ENCODE measurements at places on chromosomes 6 and 20.

DNA sequence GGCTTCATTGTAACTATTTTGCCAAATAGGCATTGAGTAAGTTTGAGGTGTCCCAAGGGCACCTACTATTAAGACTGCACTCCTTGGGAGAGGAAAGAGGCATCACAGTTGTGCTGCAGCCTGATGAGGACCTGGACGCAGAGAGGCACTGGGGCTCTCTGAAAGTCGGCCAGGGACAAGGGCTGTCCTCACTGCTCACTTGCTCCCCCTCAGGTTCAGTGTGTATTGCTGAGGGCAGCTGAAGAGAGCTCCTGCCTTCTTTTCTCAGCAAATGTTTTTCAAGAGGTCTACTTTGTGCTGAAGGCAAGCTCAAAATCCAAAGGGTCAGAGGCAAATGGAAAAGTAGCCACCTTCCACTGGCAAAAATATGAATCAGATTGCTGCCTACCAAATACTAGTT lies 331.8 kb downstream of the RIMS1 start:
- no peak for DNase-seq

DNA sequence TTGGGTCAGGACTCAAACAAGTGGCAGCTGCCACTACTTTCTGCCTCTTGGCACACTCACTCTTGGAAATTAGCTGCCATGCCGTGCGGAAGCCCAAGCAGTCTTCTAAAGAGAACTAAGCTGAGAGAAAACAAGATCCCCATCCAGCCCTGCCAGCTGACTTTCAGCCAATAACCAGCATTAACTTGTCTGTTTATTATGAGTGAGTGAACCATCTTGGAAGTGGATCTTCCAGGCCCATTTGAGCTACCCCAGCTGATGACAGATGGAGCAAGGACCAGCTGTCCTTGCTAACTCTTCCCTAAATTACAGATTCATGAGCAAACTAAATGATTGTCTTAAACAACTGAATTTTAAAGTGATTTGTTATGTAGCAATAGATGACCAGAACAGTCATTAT lies 73.9 kb upstream of the RBM24 start:
- DNase-seq: no peak

DNA sequence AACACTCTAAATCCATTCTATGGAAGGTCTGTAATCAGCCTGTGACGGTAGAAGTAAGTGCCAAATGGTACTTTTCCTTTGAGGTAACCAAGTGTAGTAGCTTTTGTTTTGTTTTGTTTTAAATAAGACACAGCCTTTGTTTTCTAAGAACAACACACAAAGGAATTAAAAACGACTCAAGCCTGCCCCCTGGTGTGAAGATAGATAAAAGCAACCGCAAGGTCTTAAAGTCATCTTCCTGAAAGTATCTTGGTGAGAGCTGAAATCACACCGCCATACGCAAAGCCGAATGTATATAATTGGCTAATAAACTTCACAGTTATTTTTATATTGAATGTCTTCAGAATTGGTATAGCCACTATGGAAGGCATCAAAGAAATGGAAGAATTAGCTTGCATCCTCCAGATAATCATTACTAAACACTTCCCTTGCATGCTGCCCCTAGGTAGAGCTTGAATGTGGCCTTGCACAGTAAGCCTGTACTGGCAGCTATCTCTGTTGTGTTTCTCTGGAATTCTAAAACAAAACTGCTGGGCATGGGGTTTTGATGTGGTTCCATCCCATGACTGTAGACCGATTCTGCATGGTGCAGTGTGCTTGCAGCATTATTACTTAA lies 95.6 kb downstream of the LAMP5 start:
- DNase-seq: no peak

DNA sequence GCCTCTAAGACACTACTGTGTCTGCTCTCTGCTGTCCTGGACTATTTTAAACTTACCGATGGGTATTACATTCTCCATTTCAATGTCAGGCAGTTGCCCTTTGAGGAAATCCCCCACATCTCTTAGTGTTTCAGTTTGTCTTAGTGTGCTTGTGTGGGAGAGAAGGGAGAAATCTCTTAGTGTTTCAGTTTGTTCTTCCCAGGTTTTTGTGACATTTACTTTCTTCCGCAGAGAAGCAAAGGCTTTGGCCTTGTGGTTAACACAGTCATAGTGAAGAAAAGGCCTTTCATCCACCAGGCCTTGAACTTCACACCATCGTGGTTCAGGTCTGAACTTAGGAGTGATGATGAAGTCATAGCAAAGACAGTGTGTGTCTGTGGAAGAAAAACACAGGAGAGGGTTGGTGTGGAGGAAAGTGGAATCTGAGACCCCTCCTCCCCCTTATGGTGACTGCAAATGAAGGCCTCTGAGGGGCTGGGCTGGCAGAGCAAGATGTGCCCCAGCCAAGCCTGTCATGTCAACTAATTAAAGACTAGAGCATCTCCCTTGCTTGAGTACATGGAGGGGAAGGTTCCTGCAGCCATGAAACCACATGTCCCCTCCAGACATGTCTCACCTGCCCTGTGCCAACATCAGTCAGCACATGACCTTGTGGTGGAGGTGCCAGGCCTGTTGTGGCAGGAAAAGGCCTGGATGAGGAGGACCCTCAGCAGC lies 23.9 kb downstream of the RAET1L start:
- no peak for DNase-seq

DNA sequence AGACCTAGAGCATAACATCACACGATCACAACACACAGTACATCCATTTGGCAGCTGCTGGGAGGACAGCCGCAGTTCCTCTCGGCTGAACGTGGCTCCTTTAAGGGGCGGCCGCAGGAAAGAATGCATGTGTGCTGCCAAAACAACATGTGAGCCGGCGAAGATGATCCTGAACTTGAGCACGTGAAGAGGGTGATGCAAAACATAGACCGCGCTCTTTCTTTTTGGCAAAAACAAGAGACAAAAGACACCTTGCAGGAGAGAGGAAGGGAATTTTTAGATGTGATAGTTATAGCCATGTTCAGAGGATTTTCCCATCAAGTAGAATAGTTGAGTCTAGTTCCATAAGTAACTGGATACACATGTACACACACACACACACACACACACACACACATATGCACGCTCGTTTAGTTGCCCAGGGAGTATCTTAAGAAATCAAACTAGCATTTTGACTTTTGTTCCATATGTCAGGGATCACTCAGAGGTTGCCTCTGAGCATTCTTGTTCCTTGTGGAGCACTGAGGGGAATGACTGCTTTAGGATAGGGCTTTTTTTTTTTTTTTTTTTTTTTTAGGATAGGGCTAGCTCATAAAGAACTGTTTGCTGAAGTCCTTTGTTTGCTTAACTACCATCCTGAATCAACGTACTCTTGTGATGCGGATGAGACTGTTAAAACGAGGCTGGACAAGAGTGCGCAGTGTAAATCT lies 21.7 kb upstream of the RANBP9 start:
- DNase-seq: no peak

DNA sequence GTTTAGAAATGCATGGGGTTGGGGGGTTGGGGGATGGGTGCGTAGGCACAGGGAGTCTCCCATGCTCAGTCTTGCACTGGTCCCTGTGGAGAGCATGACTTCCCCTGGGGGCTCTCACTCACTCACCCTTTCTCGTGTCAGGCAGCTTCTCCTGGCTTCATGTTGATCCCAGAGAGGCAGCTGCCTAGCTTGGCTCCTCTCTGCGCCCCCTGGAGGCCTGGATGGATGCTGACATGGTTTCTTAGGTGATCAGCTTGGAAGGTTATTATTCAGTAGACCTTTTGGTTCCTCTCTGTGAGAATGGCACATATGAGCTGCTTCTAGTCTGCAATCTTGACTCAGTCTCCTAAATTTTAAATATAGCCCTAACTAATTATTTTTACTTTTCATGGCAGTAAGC lies 109.3 kb upstream of the FAM83B start:
- DNase-seq: no peak

DNA sequence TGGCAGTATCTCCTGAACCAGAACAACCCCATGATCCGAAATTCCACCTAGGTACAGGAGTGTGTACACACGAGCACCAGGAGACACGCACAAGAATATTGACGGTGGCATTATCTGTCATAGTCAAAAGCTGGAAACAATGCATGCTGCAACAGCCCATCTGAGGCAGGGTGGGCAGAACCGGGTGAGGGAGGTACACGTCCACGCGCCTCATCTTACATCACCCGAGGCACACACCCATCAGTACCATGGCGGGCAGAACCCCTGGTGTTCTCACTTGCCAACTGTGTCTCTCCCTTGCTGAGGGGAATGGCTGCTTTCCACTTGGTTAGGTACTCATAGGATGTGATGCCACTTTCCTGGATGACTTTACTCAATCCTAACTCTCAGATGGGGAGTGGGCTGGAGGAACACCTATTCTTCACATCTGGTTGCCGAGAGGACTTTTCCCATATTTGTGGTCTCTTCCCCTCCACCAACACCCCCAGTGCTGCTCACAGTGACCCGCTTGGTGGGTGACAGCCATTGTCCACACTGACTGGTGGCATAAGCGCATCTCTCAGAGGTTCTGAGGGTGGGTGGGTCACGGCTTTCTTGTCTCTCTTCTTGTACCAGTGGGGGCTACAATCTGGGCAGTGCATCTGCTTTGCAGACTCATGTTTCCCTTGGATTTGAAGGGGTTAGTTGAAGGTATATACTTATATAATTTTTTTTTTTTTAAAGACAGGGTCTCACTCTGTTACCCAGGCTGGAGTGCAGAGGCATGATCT lies 13.5 kb downstream of the PPP1R3G start:
- no peak for DNase-seq

DNA sequence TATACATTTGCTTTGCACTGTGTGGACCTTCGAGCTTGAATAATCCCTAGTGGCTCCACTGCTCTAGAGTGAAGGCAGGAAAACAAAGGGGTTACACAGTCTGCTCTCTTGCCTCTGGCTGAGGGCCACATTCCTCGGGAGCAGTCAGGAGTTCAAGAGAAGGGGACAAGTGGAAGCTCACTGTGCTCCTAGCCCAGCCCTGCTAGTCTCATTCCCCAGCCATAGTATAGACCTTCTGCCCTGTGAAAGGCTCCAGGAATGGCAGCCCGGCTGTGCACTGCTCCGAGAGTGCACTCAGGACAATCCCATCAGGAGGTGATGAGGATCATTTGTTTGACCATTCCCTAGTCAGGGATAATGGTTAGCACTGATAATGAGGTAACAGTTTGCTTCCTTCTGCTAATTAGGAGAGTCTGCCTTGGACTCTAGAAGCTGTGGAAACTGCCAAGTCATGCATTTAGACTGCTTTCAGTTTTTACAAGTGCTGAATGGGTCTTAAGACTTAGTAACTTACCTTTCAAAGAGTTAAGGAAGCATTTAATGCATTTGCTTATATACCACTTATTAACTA lies 8.5 kb downstream of the IYD start:
- no peak for DNase-seq

- no peak for DNase-seq
Observed at GRCh38 chr20:431012-431904, 23.2 kb downstream of the RBCK1 start.

GRCh38 chr6:51613558-51613957 lies 473.9 kb downstream of the PKHD1 start:
- no peak for DNase-seq

All from stimulated activated CD8-positive, alpha-beta memory T cell treated with anti-CD3 and anti-CD28 coated beads, Interleukin-4, amount 100 ng/mL, for 1 hour (primary cell).